Activated CD8-positive, alpha-beta memory T cell treated with anti-CD3 and anti-CD28 coated beads for 1 hour (primary cell): ENCODE measurements at places on chromosomes 1 and 21.

DNA sequence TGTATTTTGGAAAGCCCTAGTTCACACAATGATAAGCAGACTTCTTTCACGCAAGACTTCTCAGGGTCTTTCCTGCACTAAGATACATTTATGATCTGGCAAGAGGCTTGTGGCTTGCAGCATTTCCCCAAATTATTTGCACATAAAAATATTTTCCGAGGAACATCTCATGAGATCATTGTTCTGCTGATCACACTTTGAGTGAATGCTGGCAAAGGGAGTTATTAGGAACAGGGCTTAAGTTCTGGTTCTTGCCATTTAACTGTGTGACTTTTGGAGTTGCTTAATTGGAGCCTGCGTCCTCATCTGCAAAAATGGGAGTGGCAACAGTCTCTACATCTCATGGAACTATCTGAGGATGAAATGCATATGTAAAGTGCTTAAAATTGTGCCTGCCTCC is 50.2 kb downstream of the GADD45A start:
- DNase-seq: no peak

- DNase-seq: no peak
Measured at GRCh38 chr1:17278996-17279830, 28.8 kb upstream of the PADI4 start.

- no peak for DNase-seq
Measured at GRCh38 chr1:164991763-164992314, 364.7 kb downstream of the LMX1A start.

GRCh38 chr1:221527302-221527701 is 214.6 kb downstream of the DUSP10 start:
- DNase-seq: no peak

DNA sequence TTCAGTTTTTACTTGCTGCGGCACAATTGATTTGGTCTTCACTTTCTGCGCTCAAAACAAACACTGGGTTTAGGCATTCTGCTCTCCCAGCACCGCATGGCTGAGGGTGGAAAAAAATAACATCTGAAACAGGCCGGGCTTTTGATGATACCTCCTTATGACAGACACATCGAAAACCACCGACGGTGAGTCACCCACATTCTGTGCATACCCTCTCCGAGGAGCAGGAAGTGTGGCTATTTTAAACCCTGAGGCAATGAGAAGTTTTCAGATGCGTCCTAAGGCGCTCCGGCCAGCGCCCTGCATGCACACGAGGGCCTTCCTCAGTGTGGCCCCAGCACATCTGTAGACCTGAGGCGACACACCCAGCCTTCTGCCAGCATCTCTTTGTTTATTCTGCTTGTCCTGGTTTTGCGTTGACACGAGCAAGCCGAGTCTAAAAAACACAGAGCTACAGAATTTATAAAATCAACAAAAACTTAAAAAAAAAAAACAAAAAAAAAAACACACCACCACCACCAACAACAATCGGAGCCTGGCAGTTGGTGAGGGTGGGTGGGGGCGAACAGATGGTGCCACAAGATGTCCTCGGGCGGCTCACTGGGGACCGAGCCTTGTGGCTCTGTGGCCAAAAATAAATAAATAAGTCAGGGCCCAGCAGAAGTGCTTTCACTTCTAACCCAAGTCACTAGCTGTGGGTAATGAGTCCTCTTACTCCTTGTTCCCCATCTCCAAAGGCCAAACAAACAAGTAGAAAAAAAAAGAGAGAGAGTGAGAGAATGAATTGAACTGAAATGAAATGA is 162.6 kb upstream of the IRF2BP2 start:
- DNase-seq: peak; percentile 71

GRCh38 chr1:23701996-23702395 is 10.4 kb downstream of the RPL11 start:
- DNase-seq: no peak

GRCh38 chr1:244352156-244352830 is 99.4 kb downstream of the ADSS2 start:
- no peak for DNase-seq

DNA sequence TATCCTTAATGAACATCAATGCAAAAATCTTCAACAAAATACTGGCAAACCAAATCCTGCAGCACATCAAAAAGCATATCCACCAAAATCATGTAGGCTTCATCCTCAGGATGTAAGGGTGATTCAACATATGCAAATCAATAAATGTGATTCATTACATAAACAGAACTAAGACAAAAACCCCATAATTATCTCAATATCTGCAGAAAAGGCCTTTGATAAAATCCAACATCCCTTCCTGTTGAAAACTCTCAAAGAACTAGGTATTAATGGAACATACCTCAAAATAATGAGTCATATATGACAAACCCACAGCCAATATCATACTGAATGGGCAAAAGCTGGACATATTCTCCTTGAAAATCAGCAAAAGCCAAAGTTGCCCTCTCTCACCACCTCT is 54.6 kb upstream of the DEPDC1 start:
- no peak for DNase-seq

- no peak for DNase-seq
Measured at GRCh38 chr1:200642481-200642880, 21.9 kb upstream of the KIF14 start.

DNA sequence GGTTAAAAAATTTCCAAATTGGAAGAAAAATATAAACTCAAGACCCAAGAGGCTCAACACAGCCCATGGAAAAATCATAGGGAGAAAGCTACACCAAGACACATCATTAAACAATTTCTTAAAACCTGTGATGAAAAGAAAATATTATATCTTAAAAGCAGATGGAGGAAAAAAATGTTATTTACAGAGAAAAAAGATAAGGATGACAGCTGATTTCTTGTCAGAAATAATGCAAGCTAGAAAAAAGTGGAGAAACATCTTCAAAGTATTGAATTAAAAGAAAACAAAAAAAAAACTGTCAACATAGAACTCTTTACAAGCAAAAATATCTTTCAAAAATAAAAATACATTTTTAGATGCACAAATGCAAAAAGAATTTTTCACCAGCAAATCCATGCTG is 930.5 kb downstream of the ADGRL2 start:
- no peak for DNase-seq

DNA sequence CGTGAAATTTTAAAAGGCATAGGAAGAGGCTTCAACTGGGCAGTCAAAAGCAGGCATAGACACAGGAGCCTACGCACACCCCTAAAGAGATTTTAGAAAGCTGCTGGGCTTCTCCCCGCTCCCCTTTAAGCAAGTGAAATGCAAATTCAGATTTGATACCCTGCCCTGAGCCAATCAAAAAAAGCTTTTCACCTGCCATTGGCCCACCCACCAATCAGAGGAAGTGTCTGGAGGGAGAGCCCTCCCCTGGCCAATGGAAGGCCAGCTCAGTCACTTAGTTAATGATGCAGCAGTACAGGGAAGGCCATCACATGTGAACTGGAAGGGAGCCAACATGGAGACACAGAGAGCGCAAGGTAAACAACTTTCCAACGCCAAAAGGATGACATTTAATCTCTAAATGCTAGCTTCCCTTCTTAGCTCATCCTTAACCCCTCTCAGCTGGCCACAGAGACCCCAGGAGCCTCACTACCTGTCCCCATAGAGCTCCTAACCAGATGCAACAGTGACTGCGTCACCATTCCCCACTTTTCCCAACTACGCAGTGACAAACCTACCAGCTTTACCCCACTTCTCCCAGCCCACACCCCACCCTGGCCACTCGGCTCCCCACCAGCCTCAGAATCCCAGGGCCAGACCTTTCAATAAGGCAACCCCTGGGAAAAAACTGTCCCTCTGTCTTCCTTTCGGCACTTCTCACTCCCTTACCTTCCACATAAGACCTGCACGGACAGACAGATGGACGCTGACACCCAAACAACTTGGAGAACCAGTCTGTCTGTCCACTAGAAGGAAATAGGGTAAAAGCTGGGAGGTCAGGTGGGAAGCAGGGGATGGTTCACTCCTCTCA is 71.0 kb downstream of the CD46 start:
- peak; percentile 25 for DNase-seq

GRCh38 chr1:211610779-211611556 is 32.0 kb upstream of the SLC30A1 start:
- no peak for DNase-seq

DNA sequence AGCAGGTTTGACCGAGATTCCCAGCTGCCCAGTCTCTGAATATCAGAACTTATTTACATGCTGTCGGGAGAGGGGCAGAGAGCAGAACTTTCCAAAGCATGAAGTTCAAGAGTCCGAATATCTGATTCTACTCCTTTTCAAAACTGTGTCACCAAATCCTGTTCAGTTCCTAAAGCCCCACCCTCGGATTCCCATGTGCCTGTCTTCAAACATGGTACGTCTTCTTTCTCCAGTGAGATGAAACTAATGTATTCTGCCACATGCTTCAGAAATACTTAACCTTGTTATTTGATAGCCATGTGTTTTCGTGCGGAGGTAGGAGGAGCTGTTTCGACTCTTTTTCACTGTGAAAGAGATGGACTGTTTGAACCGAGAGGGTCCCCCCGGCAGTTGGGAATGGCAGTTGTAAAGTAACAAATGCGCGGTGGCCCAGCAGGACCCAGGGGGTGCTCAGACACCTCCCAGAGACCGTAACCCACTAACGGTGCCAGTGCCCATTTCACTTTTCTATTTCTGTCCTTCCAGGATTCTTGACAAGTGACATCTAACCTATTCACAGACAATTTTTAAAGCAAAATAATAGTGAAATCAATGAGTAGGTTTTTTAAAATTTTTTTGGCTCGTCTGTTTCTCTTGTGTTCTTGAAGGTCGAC is 67.2 kb downstream of the ZBTB18 start:
- DNase-seq: no peak

DNA sequence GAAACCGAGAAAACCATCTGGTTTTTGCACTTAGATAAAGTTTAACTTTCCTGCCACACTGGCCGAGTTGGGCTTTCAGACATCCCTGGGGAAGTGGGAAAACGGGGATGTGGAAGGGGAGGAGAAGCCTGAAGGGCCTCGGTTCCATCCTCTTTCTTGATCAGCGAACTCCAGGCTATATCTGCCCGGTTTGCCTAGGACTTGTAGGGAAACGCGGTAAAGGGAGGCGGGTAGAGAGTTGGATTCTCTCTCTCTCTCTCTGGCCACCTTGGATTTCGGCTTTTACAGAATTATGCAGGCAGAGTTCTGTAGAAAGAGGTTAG is 4.6 kb upstream of the LHX8 start:
- no peak for DNase-seq

DNA sequence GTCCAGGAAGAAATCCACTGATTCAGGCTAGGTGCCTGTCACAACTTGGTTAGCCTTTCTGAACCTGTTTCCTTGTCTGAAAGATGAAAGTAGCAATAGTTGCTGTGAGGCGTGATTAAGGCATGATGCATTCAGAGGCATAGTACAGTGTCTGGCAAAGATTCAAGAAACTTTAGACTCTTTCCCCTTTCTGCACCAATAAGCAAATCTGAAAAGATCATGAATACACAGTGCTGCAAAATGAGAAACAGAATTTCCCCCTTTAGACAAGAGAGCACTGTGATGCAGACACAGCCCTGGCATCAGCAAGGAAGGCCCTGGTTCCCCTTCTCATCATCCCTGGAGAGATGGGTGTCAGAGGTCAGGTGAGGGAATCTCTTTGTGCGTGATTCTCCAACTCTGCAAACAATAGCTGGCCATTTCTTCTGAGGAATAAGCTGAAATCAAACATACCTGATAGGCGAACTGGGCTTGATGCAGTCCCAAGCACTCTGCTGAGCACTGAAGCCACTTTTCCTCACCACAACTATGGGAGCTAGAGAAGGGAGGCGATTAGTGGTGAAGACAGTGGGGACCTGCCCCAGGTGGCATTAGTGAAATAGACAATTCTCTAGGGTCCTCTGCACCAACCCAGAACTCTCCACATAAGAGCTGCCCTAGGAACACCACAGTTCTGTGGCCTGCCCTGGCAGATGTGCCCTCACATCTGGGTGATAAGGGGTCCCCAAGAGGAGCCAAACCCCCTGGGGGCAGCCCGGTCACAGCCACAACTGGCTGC is 41.7 kb downstream of the ITPKB start:
- no peak for DNase-seq

DNA sequence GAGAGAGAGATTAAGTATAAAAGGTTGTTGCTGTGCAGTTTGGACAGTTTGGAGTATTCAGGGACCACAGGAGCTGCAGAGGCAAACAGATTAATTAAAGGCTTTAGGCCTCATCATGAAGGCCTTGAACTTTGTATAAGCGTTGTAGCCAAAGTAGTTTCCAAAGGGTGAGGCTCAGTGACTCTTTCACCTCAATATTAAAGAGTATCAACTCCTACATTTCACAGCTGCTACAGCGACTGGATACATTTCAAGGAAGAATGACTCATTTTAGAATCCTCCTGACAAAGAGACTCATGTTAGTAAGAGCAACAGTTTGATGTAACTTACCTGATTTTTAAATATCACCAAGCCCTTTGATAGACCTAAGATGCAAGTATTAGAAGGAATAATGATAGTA is 355.5 kb downstream of the HLX start:
- DNase-seq: no peak

DNA sequence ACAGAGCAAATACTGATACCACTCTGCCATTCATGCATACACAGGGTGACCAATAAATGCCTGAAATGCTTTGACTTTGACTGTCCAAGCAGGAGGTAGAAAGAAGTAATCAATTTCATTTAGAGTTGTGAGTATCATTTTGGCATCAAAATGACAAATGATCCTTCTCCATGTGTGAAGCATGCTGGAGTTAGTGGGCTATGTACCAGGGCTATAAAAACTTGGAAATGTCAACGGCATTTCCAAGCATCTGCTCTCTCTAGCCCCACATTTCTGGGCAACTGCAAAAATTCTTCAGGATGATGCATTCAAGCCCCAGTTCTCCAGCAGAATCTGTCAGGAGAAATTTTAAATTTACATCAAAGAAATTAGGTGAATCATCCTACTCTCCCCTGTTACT is 208.4 kb upstream of the PTBP2 start:
- DNase-seq: no peak

DNA sequence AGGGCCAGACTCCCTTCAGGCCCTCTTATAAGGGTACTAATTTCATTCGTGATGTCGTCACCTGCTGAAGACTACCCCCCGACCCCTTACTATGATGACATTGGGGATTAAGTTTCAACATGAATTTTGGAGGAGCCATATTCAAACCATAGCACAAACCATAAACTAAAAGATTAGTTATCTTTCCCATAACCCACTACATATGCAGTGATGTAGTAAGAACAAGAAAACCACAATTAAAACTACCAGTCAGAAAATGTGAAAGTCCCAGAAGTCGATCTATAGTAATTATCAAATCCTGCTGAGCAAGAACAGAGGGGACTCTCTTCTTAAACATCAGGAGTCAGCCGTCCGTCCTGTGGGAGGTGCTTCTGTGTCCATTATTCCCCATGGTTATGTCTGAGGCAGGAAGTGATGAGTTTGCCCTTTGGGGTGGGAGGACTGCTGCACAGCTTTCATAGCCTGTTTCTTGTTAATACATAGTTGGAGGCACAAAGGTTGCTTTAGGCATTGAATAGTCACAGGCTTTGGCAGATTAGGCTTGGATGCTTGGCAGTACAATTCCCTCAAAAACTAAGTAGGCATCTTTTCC is 35.9 kb upstream of the PTGFRN start:
- DNase-seq: no peak

DNA sequence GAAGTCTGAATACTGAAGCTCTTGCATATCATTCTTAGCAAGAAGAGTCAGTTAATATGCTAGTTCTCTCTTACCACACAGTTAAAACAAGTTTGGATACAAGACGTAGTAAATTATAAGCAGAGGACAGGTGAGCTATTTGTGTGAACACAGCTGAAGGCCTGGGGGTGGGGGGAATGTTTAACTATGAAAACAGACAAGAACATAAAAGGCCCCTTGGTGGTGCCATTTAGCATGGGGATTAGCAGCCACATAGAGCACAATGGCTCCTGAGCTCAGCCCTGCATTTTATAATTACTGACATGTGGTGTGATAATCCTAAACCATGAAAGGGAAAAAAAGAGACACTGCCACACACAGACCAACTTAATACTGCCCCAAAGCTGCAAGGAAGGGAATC is 94.8 kb downstream of the TGFBR3 start:
- no peak for DNase-seq
